ENCODE measurements at places on chromosomes 4 and X. TPM values are rescaled to one million over a fixed set of nuclear protein-coding genes. Genes with fewer than 3 reads are reported as not detected.

ASB12 gene
- total RNA-seq: not detected

DNA sequence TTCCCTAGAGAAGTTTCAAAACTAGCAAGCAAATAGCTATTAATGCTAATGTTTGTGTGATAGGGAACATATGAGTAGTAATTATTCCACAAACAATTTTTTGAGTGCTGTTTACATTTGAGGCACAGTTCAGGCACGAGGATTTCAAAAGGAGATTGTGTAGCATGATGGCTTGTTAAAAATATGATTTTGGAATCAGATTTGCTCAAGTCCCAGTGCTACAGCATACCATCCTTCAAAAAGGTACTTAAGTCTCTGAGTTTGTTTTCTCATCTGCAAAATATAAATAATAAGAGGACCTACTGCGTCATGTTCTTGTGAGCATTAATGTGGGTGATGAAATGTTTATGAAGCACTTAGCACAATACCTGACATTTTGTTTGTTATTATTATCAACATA, 11.3 kb downstream of the TLR8 start:
- DNase-seq: no peak
- H3K4me3 ChIP-seq: no peak overlapping the region
- no peaks in the 10 kb centered on the region for H3K27me3 ChIP-seq
- no peaks in the 10 kb centered on the region for H3K36me3 ChIP-seq

GASK1B gene
- 0.58 TPM for total RNA-seq

DNA sequence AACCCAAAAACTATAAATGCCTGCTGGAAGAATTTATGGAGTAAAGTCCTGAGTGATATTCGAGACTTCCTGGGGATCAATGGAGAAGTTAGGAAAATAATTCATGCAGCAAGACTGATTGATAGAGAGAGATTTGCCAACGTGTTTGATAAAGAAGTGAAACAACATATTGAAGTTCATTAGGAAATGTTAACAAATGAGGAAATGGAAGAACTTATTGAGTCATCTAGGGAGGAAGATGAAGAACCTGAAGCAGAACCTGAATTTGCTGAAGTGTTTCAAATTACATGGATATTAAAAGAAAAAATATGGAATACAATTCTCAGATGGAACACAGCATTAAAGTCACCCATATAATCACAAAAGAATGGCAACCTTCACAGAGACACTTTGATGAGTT, 39.0 kb downstream of the DDX60 start:
- H3K36me3 ChIP-seq: peaks cover 6% of the 10 kb centered on the region
- H3K4me3 ChIP-seq: no peak overlapping the region
- H3K27ac ChIP-seq: no peak overlapping the region

DNA sequence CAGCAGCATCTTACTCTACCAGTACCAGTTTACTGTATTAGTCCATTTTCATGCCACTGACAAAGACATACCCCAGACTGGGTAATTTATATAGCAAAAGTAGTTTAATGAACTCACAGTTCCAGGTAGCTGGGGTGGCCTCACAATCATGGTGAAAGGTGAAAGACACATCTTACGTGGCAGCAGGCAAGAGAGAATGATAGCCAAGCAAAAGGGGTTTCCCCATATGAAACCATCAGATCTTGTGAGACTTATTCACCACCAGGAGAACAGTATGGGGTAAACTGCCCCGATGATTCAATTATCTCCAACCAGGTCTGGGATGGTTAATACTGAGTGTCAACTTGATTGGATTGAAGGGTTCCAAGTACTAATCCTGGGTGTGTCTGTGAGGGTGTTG, 69.3 kb downstream of the YIPF6 start:
- H3K36me3 ChIP-seq: no peaks in the 10 kb centered on the region
- no peak overlapping the region for H3K27ac ChIP-seq
- no peak overlapping the region for H3K4me3 ChIP-seq
- no peak for DNase-seq
- no peaks in the 10 kb centered on the region for H3K27me3 ChIP-seq
- H3K4me1 ChIP-seq: no peaks in the 10 kb centered on the region

DNA sequence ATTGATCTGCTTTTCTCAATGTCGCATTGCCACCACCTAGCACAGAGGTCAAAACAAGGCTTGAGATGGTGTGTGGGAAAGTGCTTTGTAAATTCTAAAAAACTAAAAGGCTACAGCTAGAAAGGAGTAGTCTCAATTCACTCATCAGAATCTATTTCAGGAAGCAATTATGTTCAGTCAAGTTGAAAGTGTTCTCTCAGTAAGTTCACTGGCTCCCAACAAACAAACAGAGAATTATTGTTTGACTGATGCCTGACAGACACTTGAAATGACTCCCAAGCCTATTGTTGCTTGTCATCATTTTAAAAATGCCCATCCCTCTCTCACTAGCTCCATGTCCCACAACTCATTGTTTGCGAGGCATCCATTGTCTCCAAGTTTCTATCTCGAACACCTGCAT, 419.6 kb upstream of the CPEB2 start:
- no peak for DNase-seq
- H3K27ac ChIP-seq: no peak overlapping the region
- no peaks in the 10 kb centered on the region for H3K36me3 ChIP-seq
- no peak overlapping the region for H3K4me3 ChIP-seq
- H3K27me3 ChIP-seq: no peaks in the 10 kb centered on the region

GABRA4 gene
- total RNA-seq: not detected

DNA sequence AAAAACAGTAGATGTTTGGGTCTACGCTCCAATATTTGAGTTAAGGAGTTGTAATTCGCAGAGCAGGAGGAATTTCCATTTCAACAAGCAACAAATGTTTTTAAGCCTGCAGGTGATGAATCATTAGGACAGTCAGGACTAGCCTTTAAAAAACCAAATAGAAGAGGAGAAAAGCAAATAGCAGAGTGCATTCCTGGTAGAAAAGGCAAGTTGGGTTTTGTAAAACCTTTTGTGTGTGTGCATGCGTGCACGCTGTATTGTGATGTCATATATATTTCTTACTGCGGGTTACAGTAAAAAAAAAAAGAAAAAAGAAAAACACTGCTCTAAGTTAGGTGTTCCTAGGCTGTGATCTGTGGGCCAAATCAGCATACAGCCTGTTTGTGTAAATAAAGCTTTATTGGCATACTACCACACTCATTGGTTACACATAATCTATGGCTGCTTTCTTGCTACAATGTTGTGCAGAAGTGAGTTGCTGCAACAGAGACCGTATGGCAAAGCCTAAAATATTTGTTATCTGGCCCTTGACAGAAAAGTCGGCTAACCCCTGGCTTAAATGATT, 135.6 kb downstream of the MID1 start:
- H3K4me3 ChIP-seq: no peak overlapping the region
- no peaks in the 10 kb centered on the region for H3K27me3 ChIP-seq
- no peak for DNase-seq
- H3K36me3 ChIP-seq: no peaks in the 10 kb centered on the region
- H3K27ac ChIP-seq: no peak overlapping the region
- no peaks in the 10 kb centered on the region for H3K4me1 ChIP-seq

STK32B gene
- not detected for total RNA-seq

GRCh38 chr4:160319221-160319867, 1216.5 kb downstream of the RAPGEF2 start:
- H3K27me3 ChIP-seq: no peaks in the 10 kb centered on the region
- H3K27ac ChIP-seq: no peak overlapping the region
- H3K4me1 ChIP-seq: no peaks in the 10 kb centered on the region
- H3K36me3 ChIP-seq: no peaks in the 10 kb centered on the region

DNA sequence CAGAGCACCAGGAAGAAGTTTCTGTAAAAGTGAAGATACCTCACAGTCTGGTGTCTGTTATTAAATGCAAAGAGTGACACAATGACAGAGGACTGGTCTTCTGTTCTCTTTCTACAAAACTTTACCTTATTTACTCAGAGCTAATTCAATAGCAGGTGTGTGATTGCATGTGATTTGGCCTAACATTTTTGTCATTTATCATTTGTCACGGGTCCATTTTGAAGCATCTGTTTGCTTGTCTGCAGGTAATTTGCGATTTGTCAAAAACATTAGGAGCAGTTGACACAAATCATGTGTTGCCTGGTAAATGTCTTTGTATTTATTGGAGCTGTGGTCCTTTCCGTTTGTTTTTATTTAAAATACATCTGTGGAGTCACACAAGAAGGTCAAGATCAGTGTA, 1232.4 kb downstream of the STIM2 start:
- H3K4me1 ChIP-seq: no peaks in the 10 kb centered on the region
- H3K36me3 ChIP-seq: no peaks in the 10 kb centered on the region
- no peak for DNase-seq
- no peak overlapping the region for H3K4me3 ChIP-seq
- H3K27ac ChIP-seq: no peak overlapping the region

RBM46 gene
- not detected for total RNA-seq

GRCh38 chrX:13334491-13334890, 14.6 kb upstream of the ATXN3L start:
- no peaks in the 10 kb centered on the region for H3K4me1 ChIP-seq
- H3K36me3 ChIP-seq: no peaks in the 10 kb centered on the region
- H3K4me3 ChIP-seq: no peak overlapping the region
- DNase-seq: no peak
- no peak overlapping the region for H3K27ac ChIP-seq

DNA sequence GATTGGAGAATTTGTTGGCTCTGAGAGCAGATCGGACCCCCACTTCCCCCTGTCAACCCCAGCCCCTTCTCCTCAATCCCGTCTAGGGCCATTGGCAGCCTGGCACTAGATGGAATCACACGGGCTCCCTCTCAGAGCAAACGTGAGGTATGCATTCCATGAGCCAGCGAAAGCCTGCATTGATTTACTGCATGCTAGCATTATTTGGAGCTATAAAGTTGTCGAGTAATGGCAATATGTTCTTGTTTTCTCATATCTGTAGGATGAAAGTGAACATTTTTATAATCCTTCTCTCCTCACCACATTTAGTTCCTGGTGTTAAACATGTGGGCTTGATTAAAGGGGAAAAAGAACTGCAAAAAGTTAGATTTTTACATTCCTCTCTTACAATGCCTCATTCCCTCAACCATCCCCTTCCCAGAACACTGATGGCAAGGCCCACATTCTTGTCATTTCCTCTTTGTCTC, 159.2 kb downstream of the SPRY1 start:
- no peaks in the 10 kb centered on the region for H3K27me3 ChIP-seq
- H3K27ac ChIP-seq: no peak overlapping the region
- no peaks in the 10 kb centered on the region for H3K4me1 ChIP-seq
- H3K4me3 ChIP-seq: no peak overlapping the region
- no peaks in the 10 kb centered on the region for H3K36me3 ChIP-seq

TEX11 gene
- total RNA-seq: not detected

DNA sequence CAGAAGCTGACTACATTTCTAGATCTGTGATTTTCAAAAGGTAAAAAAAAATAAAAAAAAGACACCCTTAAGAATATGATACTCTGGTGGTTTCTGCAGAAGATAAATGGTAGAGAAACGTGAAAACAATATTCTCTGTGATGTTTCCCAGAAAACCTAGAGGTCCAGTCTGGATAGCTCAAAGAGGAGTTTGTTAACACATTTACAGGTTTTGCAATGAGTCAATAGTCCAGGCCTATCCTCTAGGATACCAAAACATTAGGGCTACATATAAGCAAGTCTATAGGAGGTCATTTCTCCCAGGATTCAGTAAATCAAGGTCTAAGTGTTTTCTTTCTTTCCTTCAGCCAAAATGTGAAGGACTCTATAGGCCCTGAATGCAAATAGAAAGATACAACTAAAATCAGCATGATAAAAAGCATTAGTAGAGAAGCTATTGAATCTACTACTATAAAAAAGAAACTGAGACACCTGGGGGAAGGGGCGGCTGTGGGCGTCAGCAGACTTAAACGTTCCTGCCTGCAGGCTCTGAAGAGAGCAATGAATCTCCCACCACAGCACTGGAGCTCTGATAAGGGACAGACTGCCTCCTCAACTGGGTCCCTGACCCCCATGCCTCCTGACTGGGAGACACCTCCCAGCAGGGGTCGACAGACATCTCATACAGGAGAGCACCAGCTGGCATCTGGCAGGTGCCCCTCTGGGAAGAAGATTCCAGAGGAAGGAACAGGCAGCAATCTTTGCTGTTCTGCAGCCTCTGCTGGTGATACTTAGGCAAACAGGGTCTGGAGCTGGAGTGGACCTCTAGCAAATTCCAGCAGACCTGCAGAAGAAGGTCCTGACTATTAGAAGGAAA, 33.7 kb upstream of the SPP1 start:
- no peak overlapping the region for H3K27ac ChIP-seq
- H3K4me3 ChIP-seq: no peak overlapping the region
- H3K36me3 ChIP-seq: no peaks in the 10 kb centered on the region
- no peaks in the 10 kb centered on the region for H3K27me3 ChIP-seq
- DNase-seq: no peak

USP46 gene
- total RNA-seq: 26.9 TPM

- H3K36me3 ChIP-seq: no peaks in the 10 kb centered on the region
- H3K27ac ChIP-seq: no peak overlapping the region
These were observed 229.4 kb downstream of the LDB2 start for GRCh38 chr4:16669036-16669435.

KLF8 gene
- total RNA-seq: 7.0 TPM

- H3K27ac ChIP-seq: no peak overlapping the region
- H3K36me3 ChIP-seq: no peaks in the 10 kb centered on the region
- no peak overlapping the region for H3K4me3 ChIP-seq
- DNase-seq: no peak
These were observed 126.5 kb upstream of the NKX1-1 start for GRCh38 chr4:1532549-1533395.

GRCh38 chr4:139843641-139844040, 178.0 kb downstream of the MGST2 start:
- DNase-seq: no peak
- H3K4me1 ChIP-seq: no peaks in the 10 kb centered on the region
- H3K27ac ChIP-seq: no peak overlapping the region
- no peak overlapping the region for H3K4me3 ChIP-seq
- H3K36me3 ChIP-seq: no peaks in the 10 kb centered on the region

TAPT1 gene
- total RNA-seq: 57.5 TPM

GRCh38 chr4:98627531-98628257, 30.7 kb downstream of the TSPAN5 start:
- H3K4me1 ChIP-seq: peaks cover 36% of the 10 kb centered on the region
- no peak for DNase-seq
- H3K4me3 ChIP-seq: no peak overlapping the region
- no peaks in the 10 kb centered on the region for H3K27me3 ChIP-seq
- no peak overlapping the region for H3K27ac ChIP-seq

DNA sequence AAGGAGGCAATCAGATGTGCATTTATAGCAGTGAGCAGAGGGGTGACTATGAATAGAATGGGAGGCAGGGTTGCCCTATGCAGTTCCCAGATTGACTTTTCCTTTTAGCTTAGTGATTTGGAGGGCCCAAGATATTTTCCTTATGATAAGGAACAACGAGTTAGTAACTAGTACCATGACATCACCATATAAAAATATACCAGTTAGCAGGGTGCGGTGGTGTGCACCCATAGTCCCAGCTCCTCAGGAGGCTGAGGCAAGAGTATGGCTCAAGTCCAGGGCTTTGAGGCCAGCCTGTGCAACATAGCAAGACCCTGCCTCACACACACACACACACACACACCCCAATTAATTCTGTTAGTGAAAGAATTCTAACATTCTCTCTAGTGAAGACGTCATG, 53.0 kb downstream of the IL13RA2 start:
- no peaks in the 10 kb centered on the region for H3K27me3 ChIP-seq
- DNase-seq: no peak
- H3K36me3 ChIP-seq: no peaks in the 10 kb centered on the region
- H3K4me3 ChIP-seq: no peak overlapping the region

- no peaks in the 10 kb centered on the region for H3K27me3 ChIP-seq
- no peak overlapping the region for H3K4me3 ChIP-seq
- DNase-seq: no peak
- H3K27ac ChIP-seq: no peak overlapping the region
- no peaks in the 10 kb centered on the region for H3K4me1 ChIP-seq
These were observed 978.3 kb upstream of the TENM3 start for GRCh38 chr4:181264893-181265292.

GRCh38 chr4:138707746-138708677, 307.6 kb upstream of the NOCT start:
- H3K36me3 ChIP-seq: no peaks in the 10 kb centered on the region
- no peak for DNase-seq
- H3K4me3 ChIP-seq: no peak overlapping the region
- H3K27me3 ChIP-seq: no peaks in the 10 kb centered on the region
